ENCODE measurements at places on chromosomes 4 and X.

DNA sequence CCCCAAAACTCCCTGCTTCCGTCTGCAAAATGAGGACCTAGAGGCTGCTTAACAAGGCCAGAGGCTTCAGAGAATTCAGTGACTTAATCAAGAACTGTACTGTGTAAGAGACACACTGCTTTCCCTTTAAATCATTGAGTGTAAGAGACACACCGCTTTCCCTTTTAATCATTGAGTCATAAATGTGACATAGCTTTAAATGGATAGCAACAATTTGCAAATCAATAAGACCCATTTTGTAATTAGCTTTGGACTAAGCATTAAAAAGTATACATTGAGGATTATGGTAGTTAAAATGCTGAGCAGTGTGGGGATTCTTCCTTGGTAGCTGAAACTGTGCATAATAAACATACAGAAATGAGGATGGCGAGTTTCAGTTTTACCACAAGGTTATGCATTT lies 31.8 kb downstream of the ARX start:
- DNase-seq, result no peak

DNA sequence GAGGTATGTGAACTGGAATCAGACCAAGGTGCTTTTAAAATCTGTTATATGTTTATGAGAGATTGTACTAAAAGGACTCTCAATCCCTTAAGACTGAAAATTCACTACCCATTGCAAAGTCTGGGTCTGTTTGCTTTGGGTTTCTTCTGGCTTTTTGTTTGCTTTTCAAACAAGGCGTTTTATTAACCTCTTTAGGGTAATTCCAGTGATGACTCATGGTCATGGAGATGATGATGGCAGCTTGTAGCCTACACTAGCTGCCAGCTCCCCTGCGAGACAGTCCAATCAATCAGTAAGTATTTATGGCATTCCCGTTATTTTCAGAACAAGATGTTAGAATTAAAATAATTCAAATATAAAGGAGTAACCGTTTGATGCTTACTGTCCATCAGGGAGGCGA lies 643.8 kb upstream of the FTHL17 start:
- DNase-seq, result no peak

DNA sequence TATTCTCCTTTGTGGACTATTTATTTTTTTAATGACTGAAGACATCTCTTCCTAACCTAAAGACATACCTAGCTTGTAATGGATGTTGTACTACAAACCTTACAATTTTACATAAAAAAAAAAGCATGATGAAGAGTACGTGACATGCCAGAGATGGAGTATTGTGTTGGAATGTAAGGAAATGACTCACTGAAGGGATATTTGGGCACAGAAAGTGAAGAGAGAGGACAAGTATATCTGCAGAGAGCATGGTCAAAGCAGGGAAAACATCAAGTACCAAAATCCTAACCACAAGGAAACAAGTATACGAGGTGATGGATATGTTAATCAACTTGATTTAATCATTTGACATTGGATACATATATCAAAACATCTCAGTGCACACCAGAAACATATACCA lies 1051.4 kb upstream of the PRKX start:
- no peak for DNase-seq

GRCh38 chrX:15739886-15740285 lies 1.8 kb downstream of the CA5B start:
- DNase-seq, result no peak

GRCh38 chr4:41436419-41436818 lies 101.5 kb upstream of the LIMCH1 start:
- DNase-seq, result no peak

GRCh38 chr4:108838451-108838850 lies 75.6 kb upstream of the ETNPPL start:
- no peak for DNase-seq

DNA sequence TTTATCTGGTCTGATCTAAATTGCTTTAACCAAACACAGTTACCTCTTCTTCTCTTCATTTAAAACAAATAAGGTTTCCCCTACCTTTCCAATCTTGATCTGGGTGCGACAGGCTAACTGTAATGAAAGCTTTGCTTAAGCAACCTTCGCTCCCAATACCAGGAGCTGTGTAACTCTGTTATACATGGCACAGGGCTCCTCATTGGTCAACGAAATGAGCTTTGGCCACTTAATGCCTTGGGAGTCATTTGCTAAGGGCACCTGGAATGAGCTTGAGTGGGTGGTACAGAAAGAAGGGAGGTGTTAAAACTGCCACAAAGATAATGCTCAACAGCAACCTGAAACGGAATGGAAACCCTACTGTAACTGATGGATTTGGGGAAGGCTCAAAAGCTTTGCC lies 140.5 kb downstream of the CHRNA9 start:
- DNase-seq, result peak; percentile 2

DNA sequence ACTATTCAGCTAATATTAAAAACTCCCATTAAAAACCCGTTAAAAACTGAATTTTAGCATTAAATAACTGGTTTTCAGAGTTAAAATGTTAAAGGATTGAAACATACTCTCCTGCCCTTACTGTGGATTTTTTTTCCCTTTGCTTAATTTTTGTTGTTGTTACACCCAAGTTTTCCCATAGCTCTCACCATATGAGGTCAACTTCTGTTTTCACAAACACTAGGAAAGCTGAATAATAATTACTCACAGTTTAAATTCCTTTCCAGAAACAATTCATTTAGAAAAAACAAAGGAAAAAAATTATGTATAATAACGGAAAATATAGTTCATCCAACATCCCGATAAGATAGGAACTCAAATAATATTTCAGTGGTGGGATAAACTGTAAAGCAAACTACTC lies 129.0 kb downstream of the PPP3CA start:
- no peak for DNase-seq

DNA sequence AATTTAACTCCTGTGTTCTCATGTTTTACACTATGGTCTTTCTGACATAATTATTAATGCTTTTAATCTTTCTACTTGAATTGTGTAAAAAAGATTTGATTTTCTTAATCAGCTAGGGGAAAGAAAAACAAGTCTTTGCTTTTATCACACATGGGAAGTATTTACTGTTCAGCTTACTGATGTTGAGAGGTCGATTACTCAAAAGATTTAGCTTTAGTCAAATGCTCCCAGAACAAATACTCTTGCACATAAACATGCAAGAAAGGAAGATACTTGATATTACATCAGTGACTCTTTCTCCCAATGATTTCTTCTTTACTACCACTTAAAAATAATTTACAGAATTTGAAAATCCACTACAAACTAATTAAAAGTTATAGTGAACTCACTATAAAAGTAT lies 198.3 kb upstream of the FAT4 start:
- DNase-seq, result no peak

- no peak for DNase-seq
Observed at GRCh38 chrX:101986586-101986985, 54.8 kb upstream of the ZMAT1 start.

GRCh38 chr4:96009427-96010119 lies 169.7 kb downstream of the PDHA2 start:
- no peak for DNase-seq

- DNase-seq, result no peak
Observed at GRCh38 chrX:53421125-53421524, 1.3 kb downstream of the SMC1A start.

GRCh38 chr4:93814722-93815121 lies 13.8 kb upstream of the ATOH1 start:
- DNase-seq, result no peak

DNA sequence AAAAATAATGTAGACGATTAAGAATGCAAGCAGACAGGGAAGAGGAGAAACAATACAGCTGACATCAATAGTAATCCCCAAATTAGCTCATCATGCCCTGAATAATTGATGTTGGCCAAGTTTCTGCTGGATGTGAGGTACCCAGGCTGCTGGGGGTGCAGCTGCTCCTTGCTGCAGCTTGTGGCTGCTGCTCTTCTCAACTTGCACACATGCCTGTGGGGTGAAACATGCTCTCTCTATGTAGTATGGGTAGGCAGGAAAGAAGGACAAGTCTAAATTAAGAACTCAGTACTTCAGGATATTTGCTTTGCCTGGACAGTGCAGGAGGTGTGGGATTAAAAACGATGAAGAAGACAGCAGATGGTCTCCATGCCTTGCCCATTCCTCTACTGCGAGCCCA lies 16.7 kb downstream of the EDA2R start:
- DNase-seq, result no peak

- no peak for DNase-seq
Observed at GRCh38 chr4:2103843-2104547, 44.9 kb downstream of the NAT8L start.

DNA sequence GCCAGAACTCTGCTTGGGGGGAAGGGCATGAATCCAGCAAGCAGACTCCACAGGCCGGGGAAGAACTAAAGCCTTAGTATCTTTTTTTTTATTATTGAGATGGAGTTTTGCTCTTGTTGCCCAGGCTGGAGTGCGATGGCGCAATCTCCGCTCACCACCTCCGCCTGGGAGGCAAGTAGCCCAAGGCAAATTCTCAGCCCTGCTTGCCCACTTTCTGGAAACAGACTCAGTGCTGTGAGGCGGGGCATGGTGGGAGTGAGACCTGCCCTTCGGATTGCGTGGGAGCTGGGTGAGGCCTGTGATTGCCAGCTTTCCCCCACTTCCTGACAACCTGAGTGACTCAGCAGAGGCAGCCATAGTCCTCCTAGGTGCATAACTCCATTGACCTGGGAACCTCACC lies 348.8 kb downstream of the GASK1B start:
- no peak for DNase-seq

DNA sequence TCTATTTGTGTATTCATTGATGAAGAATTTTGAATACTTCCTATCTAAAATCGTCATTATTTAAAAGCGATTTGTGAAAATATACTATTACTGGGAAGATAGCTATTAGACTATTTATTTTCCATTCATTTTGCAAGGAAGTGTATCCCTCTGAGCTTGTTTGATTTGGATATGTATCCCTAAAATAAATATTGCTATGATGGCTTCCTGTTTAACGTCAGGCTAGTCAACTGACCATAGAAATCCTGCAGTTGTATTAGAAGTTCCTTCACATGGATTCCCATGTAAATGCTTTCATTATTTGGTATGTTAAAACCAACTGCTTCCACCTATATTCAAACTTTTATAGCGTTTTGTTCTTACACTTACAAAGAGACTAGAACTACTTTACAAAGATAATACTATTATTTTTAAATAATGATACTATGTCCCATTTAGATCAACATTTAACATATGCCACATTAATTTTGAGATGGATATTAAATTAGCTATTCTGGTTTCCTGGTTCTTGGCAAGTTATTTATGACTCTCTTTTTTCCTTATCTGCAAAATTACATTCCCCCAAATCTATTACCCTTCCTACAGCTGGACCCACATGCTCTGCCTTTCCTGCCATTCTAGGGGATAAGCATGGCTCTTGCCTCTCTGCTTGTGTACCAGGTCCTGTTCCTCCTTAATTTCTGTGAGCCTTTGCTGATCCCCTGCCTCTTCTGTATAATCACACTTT lies 26.7 kb upstream of the PDE5A start:
- DNase-seq, result no peak

DNA sequence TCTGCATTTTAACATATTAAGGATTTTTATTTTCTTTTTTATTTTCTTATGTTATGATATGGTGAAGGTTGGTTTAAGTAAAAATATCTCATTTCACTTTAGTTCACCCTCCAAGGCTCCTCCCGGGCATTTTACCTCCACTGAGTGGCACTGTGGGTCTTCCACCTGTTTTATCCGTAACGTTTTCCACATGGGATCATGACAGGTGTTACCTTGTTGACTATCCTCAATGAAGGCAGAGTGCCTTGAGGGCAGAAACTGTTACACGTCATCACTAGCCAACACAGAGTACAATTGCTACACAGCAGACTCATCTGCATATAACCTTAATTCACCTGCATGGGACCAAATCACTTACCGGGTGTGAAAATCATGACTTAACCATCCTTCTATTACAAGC lies 105.8 kb downstream of the GEMIN8 start:
- peak; percentile 48 for DNase-seq

DNA sequence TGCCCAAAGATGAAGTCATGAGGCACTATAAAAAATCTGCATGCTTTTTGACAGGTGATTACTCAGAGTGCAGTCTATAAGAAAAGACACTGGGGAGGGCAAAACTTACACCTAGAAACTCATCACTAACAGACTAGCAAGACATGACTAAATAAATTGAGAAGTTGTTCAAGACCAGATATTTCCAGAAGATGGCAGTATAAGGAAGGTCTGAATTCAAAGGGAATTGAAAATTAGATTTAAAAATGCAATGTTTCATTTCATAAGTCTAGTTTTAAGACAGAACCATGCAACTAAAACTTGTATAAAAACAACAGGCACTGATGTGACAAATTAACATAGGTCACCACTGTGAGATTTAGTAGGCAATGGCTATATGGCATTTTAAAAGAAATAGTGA lies 232.5 kb upstream of the POF1B start:
- DNase-seq, result no peak

GRCh38 chrX:30607155-30607554 lies 29.6 kb upstream of the TASL start:
- DNase-seq, result no peak

DNA sequence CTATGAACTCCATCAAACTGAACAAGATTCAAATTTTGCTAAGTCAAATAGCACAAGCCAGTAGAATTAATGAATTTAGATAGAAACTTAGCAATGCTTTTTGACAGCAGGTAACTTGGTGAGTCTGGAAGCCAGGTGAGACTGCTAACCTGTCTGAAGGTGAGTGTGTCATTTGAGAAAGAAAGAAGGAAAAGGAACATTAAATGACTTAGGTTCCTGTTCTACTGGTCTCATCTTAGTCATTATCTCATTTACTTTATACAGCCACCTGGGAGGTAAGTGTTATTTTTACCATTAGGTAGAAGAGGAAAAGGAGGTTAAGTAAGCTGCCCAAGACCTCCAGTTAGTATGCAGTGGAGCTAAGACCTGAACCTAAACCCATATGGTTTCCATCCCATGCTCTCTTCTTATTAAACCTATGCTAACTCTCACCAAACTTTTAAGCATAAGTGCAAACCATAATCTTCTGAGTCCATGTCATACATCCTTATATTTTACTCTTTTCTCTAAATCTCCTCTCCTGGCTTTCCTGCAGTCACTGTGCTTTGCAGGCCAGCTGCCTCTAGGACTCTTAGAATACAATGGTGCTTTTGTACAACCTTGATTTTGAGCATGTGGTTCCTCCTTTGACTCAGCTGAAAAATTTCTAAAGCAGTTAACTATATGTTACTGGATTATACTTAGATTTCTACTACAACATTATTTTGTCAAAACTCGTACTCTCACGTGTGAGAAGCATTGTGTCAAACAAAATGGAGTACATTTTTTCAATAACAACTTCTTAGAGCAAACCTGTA lies 68.5 kb downstream of the ATP10D start:
- no peak for DNase-seq

DNA sequence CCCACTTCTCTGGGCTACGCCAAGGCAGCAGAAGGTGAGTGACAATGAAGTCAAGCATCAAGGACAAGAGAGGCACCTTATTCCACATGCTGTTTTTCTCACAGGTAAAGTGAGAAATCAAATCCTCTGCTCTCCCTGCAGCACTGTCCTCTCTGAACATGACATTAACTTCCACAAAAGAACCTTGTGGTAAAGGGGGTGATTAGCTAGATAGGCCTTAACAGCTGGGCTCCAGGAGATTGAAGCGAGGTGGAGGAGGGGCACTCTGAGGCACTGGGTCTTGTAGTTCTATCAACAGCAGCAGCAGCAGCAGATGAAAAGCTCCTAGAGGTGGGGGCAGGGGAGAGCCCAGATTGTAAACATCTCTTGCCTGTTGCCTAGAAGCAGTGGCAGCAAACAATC lies 96.8 kb upstream of the CXXC4 start:
- DNase-seq, result peak; percentile 32

GRCh38 chrX:1164322-1165288 lies 47.8 kb downstream of the CRLF2 start:
- DNase-seq, result no peak

- no peak for DNase-seq
Observed at GRCh38 chr4:171340258-171340657, 472.9 kb upstream of the GALNTL6 start.
